ENCODE measurements at places on chromosomes 5 and 9.

GRCh38 chr5:174563899-174564298 lies 160.5 kb upstream of the MSX2 start:
- no peak for DNase-seq

DNA sequence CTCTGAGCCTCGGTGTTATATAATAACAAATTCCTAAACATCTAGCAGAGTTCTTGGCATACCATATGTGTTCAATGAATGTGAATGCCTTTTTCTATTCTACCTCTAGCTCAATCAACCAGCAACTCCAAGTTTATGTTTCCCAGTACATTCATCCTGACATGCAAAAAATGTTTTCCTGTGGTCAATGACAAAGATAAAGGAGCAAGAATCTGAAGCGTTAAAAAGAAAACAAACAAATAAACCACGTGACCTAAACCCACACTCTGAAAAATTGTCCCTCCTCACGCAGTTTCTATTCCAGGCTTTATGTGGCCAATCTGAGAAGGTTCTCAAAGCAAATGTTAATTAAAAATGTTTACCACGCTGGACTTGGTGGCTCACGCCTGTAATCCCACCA lies 18.0 kb downstream of the KLF4 start:
- no peak for DNase-seq

DNA sequence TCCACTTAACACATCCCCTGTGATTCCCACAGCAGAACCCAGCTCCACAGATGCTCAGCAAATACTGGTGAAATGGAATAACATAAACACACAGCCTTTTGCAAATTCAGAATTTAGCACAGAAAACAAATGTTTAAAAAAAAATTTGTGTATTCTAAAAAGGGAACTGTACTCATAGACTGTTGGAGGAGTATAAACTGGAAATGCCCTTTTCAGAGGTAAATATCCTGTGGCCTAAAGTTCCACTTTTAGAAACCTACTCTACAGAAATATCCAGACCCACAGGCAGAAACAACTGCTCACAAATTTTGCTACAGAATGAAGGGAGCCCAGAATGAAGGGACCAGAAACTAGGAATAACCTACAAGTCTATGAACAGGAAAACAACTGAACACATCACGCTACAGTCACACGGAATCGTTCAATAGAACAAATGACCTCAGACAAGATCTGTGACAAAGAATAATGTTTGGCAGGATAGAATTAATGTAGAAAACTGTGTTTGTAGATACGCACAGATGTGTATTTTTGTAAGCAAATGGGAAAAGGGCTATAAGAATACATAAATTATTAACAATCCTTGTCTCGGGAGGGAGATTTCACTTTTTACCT lies 78.5 kb downstream of the SHB start:
- DNase-seq = no peak

- DNase-seq = no peak
These were observed 42.7 kb upstream of the AKNA start for GRCh38 chr9:114430457-114430856.

- no peak for DNase-seq
These were observed 118.4 kb downstream of the GDNF start for GRCh38 chr5:37721447-37721871.

DNA sequence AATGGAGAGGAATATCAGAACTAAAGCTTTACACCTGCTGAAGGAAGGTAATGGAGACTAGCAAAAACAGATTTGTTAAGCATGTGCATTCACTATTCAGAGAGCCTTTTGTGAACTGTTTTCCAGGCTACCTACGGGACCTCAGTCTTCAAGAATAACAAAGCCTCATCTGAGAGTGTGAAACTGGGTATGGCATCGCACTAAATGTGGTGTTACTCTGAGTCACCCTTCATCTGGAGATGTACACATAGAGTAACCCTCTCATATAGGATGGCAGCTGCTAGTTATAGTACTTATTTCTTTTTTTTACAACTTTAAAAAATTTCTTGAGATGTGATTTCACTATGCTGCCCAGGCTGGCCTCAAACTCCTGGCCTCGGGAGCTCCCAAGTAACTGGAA lies 306.8 kb downstream of the ZNF608 start:
- DNase-seq = no peak

- DNase-seq = no peak
These were observed 241.7 kb upstream of the NR4A3 start for GRCh38 chr9:99579964-99580363.

GRCh38 chr5:176183321-176184074 lies 54.7 kb upstream of the SIMC1 start:
- no peak for DNase-seq

DNA sequence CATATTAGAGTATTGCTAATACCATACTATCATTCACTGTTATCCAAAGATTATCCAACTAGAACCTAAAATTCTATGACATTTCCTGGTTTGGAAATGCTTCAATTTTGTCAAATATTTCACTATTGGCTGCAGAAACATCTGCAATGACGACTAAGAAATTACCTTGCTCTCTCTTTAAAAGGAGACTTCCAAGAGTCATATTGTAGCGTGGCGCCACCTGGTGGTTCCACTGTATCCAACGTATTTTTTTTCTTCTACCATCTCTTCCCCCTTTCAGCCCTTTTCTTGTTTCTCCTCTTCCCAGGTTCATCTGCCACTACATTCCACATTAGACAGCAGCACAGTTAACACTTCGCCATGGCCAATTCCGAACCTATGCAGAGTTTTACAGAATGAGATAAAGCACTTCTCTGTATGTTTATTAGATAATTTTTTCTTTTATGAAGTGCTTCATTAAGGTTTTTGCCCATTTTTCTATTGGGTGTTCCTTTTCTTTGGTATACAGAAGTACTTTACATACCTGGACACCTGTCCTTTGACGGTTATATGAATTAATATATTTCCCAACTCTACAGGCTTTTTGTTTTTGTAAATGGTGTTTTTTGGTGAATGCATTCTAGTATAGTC lies 153.5 kb downstream of the CDC42SE2 start:
- DNase-seq = no peak

DNA sequence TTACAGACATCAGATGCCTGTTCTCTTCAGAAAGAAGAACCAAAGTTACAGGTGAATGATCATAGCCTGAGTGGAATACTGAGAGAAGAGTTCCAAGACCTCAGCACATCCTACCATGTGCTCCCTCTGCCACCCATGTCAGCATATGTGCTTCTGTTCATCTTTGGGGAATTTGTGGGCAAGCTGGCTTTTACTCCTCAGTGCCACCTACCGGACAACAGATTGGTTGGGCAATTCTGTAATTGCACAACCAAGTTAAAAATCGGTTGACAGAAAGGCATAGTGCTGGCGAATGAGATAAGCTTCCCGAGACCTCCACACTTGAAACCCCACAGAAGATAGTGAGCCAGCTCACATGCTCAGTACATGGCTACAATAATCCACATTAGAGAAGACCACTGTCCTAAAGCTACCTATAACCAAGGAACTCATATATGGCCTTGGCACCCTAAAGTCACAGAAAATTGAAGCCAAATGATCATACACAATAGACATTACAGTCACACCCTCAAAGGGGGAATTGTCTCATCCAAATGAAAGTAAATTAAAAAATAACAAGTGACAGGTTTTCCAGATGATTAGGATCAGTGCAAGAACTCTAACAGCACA lies 1238.0 kb upstream of the NUDT12 start:
- DNase-seq = no peak

- DNase-seq = no peak
These were observed 64.4 kb downstream of the NUDT12 start for GRCh38 chr5:103498211-103498610.

- no peak for DNase-seq
These were observed 43.9 kb upstream of the EGFL7 start for GRCh38 chr9:136618580-136619547.

DNA sequence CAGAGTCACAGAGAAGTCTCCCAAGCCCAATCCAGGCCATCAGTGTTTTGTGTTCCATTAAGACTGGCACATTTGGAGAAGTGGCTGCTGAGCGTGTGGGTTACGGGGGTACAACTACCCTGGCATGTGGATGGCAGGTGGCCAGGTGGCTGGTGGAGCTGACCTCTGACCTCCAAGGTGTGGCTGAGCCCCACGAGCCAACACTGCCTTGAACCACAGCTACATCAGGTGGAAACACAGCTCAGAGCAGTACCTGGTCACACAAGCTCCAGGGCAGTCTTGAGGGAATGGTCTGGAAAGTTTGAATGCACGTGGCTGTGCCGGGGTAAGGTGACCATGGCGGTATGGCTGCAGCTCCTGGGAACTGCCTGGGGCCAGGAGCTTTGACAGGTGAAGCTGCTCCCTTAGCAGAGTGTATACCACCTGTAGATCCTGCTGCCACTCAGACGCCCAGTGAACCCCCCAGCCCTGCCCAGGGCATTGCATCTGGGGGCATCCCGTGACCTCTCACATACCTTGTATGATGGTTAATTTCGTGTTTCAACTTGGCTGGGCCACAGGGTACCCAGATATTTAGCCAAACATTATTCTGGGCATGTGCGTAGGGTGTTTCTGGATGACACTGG lies 207.9 kb downstream of the GADD45G start:
- DNase-seq = no peak

DNA sequence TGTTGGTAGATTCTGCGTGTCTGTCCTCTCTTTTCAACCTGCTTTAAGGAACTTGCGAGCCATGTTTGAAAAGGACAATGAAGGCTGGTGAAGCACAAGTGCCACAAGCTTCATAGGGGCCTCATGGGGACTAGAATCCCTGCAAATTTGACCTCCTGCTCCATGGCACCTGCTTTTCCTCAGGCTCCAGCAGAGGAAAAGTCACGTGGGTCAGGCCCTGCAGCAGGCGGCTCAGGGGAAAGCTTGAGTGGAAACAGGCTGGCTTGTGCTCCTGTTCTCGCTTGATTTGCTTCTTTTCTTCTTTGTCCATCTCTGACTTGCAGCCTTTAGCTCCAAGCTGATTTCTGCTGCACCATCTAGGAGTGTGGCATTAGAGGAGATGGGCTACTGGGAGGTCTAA lies 187.6 kb upstream of the MAST4 start:
- DNase-seq = no peak

GRCh38 chr5:26259081-26259480 lies 779.3 kb downstream of the CDH9 start:
- DNase-seq = no peak

GRCh38 chr9:95729046-95729445 lies 146.4 kb upstream of the ERCC6L2 start:
- no peak for DNase-seq

DNA sequence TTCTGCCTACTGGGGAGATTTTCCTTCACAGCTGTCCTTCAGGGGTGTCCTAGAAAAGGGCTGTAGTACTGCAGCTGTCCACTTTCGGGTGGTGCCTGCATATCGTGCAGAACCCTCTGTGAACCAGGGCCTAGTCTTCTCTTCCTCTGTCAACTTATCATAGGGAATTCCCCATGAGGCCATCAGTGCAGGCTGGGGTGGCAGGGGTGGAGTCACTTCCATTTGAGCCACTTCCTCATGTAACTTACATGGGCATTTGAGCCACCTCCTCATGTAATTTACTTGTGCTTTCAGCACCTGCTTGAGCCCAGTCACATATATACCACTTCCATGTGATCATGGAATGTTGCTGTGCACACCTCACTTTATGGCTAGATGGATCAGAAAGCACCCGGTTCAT lies 742.0 kb upstream of the RGMB start:
- DNase-seq = no peak

GRCh38 chr5:149697001-149697400 lies 33.1 kb upstream of the PPARGC1B start:
- DNase-seq = no peak

DNA sequence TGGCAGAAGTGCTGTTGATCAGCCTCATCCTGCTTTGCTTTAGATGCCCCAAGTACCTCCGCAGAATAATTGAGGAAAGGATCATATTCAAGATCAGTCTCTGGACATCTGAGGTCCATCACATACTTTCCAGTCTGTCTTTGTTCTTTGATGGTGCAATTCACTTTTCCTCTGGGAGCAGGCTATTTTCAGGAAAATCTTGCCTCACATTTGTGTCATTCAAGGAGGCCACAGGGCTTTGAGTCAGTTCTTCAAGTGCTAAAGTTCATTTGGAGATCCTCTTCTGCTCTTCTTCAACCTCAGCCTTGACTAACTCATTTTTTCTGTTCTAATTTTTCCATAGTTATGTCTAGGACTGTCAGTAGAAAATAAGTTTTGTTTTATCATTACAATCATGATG lies 18.6 kb downstream of the EQTN start:
- DNase-seq = no peak

DNA sequence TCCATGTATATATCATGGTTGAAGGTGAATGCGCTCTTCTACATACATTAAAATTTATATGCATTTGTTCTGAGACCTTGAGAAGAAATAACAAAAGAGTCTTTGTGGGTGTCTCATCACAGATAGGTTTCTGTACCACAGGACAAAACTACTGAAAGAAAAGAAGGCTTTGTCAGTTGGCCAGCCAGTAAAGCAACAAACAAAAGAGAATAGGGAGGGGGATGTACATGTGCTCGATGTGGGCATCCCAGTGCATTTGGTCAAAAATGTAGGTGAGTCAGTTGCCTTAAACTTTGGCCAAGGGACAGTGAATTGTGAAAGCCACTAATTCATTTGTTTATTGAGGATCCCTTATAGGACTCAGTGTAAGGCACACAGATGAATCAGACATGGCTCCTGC lies 13.3 kb downstream of the RBM18 start:
- DNase-seq = no peak

GRCh38 chr5:107605596-107606125 lies 65.1 kb downstream of the EFNA5 start:
- DNase-seq = no peak

- DNase-seq = no peak
These were observed 12.1 kb upstream of the BOD1 start for GRCh38 chr5:173628501-173628900.

- DNase-seq = no peak
These were observed 289.9 kb upstream of the TUT7 start for GRCh38 chr9:86643946-86644674.

- DNase-seq = no peak
These were observed 189.1 kb upstream of the PTGER4 start for GRCh38 chr5:40490464-40491111.

GRCh38 chr5:151924564-151925301 lies at the start of gene GLRA1:
Gene GLRA1, minus strand, starts transcription at chr5:151924851. Its CDS starts 302 bp downstream, at chr5:151924549.
- peak; percentile 20 for DNase-seq

DNA sequence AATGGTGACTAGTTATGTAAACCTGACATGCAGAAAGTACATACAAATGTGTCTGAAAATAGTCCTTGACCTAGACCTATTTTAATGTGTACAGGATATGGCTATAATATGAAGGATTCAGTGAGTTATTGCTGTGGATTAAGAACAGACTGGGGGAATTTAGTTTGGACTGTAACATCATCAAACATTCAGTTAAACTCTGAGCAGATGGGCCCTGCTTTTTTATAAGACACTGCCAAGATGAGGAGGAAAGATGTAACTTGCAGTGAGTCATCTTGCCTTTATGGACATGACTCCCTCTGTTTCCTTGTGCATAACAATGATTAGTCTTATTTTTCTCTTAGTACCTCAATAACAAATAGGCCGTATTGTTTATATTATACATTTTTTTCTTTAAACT lies 12.2 kb downstream of the PPP3R2 start:
- DNase-seq = no peak
